ENCODE measurements at places on chromosomes 4 and X.

- DNase-seq: no peak
Measured at GRCh38 chr4:149831656-149832208, 16.1 kb upstream of the IQCM start.

DNA sequence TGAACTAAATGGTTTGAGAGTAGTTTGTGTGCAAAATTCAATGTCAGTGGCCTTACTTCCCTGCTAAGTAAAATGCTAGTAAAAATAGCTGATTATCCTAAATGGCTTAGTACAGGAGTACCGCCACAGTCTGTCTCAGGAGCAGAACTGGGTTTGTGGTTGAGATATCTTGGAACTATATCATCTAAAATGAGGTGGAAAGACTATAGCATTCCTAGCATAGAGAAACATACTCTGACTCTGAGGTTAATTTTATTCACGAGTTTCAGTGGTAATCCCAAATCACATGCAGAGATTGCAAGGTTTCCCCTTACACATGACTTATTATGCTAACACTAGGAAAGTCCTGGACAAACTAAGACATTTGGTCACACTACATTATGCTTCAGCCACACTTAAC, 70.4 kb downstream of the OR13H1 start:
- DNase-seq: no peak

DNA sequence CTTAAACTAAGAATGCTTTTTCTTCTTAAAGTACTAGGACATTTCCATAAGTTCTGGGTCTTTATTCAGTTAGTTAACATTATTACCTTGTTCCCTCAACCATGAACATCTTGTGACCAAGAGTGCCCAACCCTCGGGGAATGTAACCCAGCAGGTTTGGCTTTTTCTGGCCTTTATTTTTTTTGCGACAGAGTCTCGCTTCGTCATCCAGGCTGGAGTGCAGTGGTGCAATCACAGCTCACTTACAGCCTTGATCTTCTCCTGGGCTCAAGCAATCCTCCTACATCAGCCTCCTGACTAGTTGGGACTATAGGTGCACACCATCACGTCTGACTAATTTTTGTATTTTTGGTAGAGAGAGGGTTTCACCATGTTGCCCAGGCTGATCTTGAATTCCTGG, 65.1 kb downstream of the USP11 start:
- DNase-seq: no peak

GRCh38 chr4:77599378-77599777, 6.2 kb upstream of the CXCL13 start:
- no peak for DNase-seq

- no peak for DNase-seq
Measured at GRCh38 chr4:165502916-165503907, 124.4 kb downstream of the CPE start.

- DNase-seq: no peak
Measured at GRCh38 chrX:16930392-16930791, 16.1 kb upstream of the REPS2 start.

GRCh38 chr4:135966936-135967335, 1565.4 kb downstream of the PCDH18 start:
- no peak for DNase-seq

- peak; percentile 37 for DNase-seq
Measured at GRCh38 chr4:40395908-40396793, 61.0 kb downstream of the CHRNA9 start.

GRCh38 chr4:181982856-181983255, 260.3 kb upstream of the TENM3 start:
- no peak for DNase-seq

- no peak for DNase-seq
Measured at GRCh38 chrX:124010157-124010556, 48.7 kb downstream of the STAG2 start.

DNA sequence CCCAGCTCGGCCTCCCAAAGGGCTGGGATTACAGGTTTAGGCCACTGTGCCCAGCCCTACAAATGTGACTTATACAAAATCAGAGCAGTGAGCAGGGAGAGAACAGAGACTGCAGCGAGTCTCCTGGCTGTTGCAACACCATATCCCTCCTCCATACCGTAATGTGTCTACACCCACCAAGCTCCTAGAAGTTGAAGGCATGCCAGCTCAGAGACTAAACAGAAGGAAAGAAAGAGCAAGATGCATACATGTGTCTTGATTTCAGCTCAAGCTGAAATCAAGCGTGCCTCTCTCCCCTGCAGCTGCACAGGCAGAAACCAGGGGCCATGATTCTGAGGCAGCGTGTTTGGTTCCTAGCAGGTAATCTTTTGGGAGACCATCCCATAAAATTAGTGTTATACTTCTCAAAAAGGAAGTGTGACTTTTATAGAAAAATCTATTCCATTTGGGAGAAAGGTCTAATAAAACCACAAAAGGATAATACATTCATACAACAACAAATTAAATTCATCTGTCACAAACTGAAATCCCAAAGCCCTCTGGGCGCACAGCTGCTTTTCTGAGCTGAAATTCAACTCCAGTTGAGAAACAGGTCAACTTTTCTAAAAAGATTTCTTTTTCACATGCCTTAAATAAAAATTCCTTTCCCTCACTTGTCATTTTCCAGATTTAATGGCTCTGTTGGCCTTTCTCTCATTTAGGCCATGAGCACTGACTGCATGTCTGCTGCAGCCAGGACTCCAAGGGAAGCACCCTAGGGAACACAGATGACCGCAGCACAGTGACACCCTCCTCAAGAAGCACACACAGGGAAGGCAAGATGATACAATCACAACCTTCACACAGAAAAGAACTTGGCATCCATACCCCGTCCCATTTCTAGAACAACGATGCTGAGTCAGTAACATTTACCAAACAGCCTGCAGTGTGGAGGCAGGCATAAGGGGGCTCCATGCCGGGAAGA, 34.4 kb downstream of the AFAP1 start:
- DNase-seq: peak; percentile 83

GRCh38 chrX:10602646-10603045, 17.7 kb downstream of the MID1 start:
- DNase-seq: no peak

DNA sequence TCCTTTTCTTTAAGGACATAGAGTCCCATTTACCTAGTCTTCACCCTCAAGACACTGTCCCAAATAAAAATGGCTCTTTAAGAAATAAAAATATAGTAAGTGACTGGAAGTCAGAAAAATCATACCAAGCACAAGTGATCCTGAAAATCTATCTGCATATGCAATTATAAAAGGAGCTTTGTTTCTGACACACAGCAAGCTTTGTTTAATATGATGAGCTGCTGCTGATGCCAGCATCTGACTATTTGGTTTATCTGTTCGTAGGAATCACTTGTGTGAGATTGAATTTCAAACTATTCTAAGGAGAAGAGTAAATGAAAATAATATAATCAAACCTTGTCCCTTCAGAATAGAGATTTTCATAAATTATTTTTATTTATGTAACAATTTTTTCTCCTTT, 332.4 kb downstream of the PCDH7 start:
- DNase-seq: no peak

- no peak for DNase-seq
Measured at GRCh38 chrX:72025236-72025770, 106.4 kb downstream of the RTL5 start.

GRCh38 chrX:19705196-19705769, 182.1 kb downstream of the SH3KBP1 start:
- DNase-seq: no peak

- no peak for DNase-seq
Measured at GRCh38 chr4:110610940-110611831, 11.7 kb downstream of the PITX2 start.

GRCh38 chr4:74545448-74545847, 100.5 kb downstream of the AREG start:
- DNase-seq: no peak

DNA sequence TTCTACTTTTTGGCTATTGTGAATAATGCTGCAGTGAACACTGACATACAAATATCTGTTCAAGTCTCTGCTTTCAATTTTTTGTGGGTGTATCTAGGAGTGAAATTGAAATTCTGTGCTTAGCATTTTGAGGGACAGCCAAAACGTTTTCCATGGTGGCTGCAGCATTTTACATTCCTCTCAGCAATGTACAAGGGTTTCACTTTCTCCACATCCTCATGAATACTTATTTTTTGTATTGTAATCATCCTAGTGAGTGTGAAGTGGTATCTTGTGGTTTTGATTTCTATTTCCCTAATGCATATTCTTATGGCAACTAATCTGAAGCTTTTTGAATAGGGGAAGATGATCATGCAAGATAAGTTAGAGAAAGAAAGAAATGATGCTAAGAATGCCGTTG, 40.3 kb downstream of the HSPA4L start:
- DNase-seq: no peak

GRCh38 chr4:41882625-41883347, 52.4 kb upstream of the TMEM33 start:
- no peak for DNase-seq

GRCh38 chr4:23920716-23921446, 31.0 kb upstream of the PPARGC1A start:
- DNase-seq: no peak

DNA sequence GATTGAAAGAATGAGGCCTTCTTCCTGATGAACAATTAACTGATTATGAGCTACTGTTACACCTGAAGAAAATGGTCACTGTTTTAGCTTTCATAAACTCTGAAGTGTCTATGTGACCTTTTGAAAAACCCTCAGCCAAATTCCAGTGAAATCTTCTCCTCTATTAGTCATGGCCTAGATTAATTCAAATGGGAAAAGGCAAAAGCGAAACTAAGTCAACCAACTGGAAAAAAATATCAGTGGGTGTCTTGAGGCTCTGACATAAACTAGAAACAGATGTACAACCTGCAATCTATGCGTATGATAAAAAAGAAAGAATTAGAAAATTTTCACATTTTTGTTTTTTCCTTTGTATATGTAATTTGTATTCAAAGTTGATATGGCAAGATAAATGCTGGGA, 169.4 kb upstream of the BANK1 start:
- no peak for DNase-seq

DNA sequence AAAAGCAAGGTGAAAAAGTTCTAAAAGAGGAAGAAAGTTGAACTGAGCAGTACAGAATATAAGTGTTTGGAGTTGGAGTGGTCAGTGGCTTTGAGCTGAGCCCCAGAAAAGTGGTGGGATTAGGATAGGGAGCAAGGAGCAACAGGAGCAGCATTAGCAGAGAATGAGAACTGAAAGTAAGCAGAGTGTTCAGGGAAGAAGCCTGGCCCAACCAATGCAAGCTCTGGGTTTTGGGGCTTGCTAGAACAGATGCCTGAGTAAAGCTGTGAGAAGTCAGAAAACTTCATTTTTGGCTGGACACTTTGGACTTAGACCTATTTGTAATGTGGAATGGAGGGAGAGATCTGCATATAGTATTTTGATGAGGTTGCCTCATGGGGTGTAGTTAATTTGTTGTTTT, 17.8 kb downstream of the JADE1 start:
- no peak for DNase-seq

DNA sequence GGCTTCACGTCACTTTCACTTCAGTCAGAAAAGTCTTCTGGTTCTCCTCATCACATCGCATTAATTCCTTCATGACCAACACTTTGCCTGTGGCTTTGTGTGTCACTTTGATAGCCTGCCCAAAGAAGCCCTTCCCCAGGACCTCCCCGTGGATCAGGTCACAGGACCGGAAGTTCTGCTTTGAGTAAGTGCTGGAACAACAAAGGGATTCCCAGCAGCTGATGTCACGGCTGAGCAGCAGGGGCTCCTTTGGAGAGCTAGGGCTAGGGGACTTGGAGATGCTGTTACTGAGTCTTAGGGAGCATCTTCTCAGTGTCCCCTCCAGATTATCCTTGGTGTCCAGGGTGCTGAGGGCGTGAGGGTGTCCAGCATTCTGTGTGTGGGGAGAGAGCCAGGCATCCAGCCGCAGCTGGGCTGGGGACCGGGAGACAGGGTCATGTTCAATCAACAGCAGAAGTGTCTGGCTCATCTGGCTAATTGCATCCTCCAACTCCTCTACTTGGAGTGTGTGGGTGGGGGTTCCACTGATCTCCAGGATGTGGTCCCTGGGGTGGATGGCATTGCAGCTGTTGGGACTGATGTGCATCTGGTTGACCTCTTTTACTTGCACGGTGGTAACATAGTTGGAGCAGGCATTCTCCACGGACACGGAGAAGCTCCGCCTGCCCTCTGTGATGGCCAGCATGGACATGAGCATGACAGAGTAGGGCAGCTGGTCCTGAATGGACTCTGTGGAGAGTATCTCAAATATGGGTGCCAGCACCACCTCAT, 39.2 kb upstream of the ARHGAP6 start:
- no peak for DNase-seq

DNA sequence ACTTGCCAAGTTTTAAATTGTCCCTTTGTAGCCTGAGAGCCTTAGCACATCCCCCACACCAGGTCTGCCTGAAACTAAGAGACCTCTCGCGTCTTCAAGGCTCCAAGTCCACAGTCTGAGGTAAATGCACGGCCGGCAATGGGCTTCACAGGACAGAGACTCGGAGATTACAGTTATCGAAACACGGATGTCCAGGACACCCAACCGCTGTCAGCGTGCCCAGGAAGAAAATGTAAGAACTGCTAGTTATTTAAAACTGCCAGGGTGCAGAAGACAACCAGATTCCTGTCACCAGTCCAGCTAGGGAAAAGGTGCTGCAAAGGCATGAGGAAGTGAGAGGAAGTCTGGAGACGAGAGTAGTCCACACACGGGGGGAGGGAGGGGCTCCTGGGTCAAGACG, 28.9 kb downstream of the ZNF827 start:
- no peak for DNase-seq

- DNase-seq: no peak
Measured at GRCh38 chrX:68252664-68253063, 180.6 kb downstream of the OPHN1 start.

- no peak for DNase-seq
Measured at GRCh38 chr4:139655116-139655515, 10.5 kb upstream of the MGST2 start.

DNA sequence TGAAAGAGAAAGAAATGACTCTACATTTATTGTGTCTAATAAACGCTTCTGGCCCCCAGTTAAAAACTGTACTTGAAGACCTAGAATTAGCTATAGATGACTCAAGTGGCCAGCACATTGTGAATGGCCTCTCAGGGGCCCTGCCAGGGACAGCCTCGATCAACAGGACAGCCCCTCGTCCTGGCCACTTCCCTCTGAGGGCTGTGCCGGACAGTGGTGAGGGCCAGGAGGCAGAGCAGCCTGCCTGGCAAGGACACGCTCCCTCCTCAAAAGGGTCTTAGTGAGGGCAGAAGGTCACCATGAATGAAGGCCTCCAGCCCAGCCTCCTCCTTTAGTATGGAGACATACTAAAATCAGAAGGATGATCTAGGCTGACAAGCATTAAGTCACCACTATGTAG, 16.5 kb downstream of the RNF212 start:
- no peak for DNase-seq

- no peak for DNase-seq
Measured at GRCh38 chrX:20046223-20046622, 55.4 kb upstream of the BCLAF3 start.

- DNase-seq: no peak
Measured at GRCh38 chr4:153402366-153402765, 57.9 kb downstream of the MND1 start.

DNA sequence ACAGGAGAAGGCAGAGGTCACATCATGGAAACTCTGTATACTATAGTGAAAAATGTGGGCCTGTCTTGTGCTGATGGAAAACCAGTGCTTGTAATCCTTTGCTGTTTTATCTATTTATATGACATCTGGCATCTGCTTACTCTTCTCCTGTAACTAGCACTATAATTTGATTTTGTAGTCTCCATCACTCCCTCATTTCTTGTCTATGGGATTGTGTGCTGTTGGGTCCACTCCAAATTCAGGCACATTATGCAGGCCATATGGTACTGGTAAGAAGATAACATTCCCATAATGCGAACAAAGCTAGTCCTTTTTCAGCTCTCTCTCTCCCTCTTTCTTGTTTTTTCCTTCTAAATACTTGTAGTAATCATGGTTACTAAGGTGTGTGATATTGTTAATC, 581.2 kb upstream of the IGFBP7 start:
- DNase-seq: no peak
